Smooth muscle cell of trachea (primary cell): ENCODE measurements at places on chromosomes 4 and X. TPM values are rescaled to one million over a fixed set of nuclear protein-coding genes. Genes with fewer than 3 reads are reported as not detected.

Gene LIAS
- 6.1 and 9.9 TPM in 2 replicates for total RNA-seq

Gene PAGE4
- total RNA-seq: not detected in 2 replicates

Gene PPBP
- not detected in 2 replicates for total RNA-seq

Gene PNMA6F
- not detected in 2 replicates for total RNA-seq

Gene ITM2A
- 1.3 and 4.3 TPM in 2 replicates for total RNA-seq

Gene MRPS18C
- total RNA-seq: 15.4 and 36.2 TPM in 2 replicates

Gene FBXL5
- 116 and 146 TPM in 2 replicates for total RNA-seq

Gene NUDT6
- 8.6 and 18.0 TPM in 2 replicates for total RNA-seq

Gene DIAPH2
- total RNA-seq: 20.3 and 25.6 TPM in 2 replicates

Gene USP17L5
- total RNA-seq: not detected in 2 replicates

Gene KLB
- total RNA-seq: 0.15 TPM in 1 of 2 replicates, not detected in the other

Gene VEGFC
- total RNA-seq: 29.8 and 37.2 TPM in 2 replicates

Gene CFI
- 2.0 and 8.3 TPM in 2 replicates for total RNA-seq

Gene SMIM10
- 5.3 and 6.4 TPM in 2 replicates for total RNA-seq

Gene SLC10A4
- total RNA-seq: 0.15 TPM in 1 of 2 replicates, not detected in the other

Gene F9
- under 0.01 TPM in 1 of 2 replicates, not detected in the other for total RNA-seq

Gene KLHL34
- total RNA-seq: under 0.01 and 0.17 TPM in 2 replicates

Gene PCDH19
- total RNA-seq: under 0.01 TPM in 2 replicates

Gene FGB
- total RNA-seq: not detected in 2 replicates

Gene CLDN2
- total RNA-seq: not detected in 2 replicates

Gene EVC2
- 12.7 and 16.0 TPM in 2 replicates for total RNA-seq

Gene FAM184B
- under 0.01 TPM in 1 of 2 replicates, not detected in the other for total RNA-seq

Gene CCNI
- 125 and 146 TPM in 2 replicates for total RNA-seq

Gene RPS6KA6
- total RNA-seq: 3.1 and 3.3 TPM in 2 replicates

Gene USP17L15
- not detected in 2 replicates for total RNA-seq

Gene FAT4
- 18.5 and 23.6 TPM in 2 replicates for total RNA-seq
